ENCODE measurements at places on chromosomes 6 and 20.

- no peak for DNase-seq
Measured at GRCh38 chr6:109897025-109897424, 81.1 kb upstream of the GPR6 start.

DNA sequence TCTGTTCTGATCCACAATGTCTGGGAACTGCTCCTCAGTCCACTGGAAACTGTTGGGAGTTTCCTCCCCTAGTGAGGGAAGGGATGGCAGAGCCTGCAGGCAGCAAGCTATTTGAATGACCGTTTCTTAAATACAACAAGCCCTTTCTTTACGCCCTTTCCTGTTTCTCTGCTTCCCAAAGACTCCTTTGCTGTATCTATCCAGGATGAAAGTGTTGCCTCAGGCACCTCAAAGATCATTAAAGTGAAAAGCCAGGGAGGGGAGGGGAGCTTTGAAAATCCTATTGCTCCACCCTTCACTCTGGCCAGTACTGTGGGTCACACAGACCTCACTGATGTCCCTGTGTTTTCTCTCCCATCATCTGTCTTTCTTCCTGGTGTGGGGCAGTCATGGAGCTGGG, 213.1 kb downstream of the RNF144B start:
- DNase-seq = no peak

DNA sequence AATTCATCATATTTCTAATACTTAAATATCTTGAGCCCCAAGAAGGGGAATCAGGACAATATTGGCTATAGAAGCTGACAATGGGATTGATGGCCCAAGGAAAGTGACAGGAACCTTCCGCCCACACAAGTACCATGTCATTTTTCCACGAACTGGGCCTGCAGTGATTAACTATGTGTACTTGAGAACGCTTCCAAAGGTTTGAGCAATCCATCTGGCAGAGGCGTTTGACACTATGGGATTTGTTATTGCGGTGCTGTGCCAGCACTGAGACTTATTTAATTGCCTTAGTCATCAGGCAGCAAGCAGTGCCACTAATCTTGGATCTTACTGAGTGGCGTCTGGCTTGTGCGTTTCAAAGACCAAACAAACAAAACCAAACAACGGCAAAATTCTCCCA, 135.6 kb upstream of the UST start:
- no peak for DNase-seq

DNA sequence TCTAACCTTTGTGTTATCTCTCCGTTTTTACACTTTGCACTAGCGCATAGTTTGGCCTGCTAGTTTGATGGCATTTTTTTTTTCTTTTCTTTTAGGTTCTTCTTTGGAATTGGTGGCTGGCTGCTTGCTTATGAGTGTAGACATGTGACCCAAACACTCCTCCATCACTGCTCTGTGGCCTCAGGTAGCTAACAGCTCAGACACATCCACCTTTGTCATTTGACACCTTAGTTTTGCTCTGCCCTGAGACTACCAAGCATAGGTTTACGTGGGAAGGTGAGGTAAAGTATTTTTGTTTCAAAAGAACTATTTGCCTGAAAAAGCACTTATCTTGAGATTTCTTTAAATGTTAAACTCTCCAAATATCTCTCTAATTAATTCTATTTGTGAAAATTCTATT, 368.4 kb upstream of the MAP3K7 start:
- no peak for DNase-seq

GRCh38 chr6:20868397-20869096, 334.3 kb downstream of the CDKAL1 start:
- no peak for DNase-seq

DNA sequence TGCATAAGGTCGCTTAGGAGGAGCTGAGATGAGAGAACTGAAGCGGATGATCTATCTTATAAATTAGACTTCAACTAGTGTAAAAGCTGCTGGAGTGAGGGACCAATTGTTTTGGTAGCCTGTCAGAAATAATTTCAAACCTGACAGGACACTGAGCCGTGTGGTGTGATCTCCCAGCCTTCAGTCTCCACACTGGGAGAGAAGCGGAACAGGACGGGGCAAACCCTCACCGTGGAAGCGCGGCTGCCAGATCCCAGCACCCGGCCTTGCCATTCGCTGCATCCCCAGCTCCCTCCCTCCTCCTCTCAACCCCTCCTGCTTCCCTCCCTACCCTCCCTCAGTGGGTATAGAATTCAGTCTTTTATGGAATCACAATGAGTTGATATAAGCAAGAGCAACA, 900.1 kb upstream of the SLC35B3 start:
- no peak for DNase-seq

- DNase-seq = no peak
Measured at GRCh38 chr6:131065824-131066171, 2.8 kb upstream of the EPB41L2 start.

GRCh38 chr20:11766961-11767360, 150.7 kb upstream of the BTBD3 start:
- no peak for DNase-seq
